ENCODE measurements at places on chromosomes 12 and 14.

DNA sequence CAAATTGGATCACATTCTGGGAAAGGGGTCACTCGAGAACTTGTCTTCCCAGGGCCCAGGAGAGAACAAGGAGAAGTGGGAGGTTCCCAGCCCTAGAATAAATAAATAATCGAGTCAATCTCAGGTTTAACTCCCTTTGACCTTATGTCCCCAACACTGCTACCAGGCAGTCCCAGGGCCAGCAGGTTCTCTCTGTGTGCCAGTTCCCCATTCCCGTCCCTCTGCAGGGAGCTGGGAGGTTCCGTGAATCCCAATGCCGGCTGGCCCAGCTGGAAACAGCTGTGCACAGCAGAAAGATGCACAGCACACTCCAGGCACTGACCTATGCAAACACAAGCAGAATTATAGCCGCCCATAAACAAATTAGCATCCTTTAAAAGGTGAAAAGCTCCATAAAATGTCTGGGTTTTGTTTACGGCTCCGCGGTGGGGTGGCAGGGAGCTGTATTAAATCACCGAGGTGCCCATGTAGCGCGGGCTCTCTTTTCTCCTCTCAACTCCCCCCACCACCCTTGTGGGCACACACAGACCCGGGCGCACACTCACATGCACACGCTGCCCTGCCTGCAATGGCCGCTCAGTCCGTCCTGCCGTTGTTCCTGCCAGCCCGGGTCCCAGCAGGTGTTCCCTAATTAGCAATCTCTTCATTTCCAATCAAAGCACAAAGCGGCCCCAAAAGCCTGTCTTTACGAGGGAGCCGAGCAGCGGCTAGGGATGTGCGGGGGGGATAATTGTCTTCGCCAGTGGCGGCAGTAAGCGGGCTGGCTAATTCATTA lies 46.6 kb upstream of the ESRRB start:
- no peak for DNase-seq

DNA sequence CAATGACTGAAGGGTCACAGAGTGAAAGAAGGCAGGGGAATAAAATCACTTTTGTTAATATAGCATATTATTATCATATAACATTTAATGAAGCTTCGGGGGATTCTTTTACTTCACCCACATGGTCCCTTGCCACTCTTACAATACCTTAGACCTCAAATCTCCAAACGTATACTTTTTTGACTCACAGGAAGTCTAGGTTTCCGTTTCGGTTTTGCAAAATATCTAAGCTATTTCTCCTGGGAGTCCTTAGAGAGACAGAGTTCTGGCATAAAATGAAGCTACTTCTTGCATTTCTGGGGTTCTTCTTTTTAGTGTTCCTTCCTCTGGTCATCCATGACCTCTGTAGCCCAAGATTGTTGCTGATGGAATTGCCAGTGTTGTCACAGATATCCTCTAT lies 590.5 kb upstream of the ATP2B1 start:
- no peak for DNase-seq

DNA sequence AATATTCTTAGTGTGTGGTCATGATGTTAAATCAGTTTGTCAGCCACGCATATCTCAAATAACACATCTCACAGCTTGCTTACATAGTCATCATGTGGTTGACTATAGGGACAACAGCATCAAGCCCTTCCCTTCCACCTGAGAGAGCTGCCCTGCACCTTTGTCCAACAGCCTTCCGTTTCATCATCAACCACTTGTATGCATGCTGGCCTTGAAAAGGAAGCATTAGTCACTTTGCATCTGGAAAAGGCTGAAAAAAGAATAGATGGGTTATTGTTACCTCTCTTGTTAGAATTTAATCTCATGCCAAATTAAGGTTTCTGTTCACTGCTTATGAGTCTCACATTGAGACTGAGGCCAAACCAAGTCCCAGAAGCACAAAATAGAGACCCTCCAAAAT lies 1586.5 kb upstream of the SEL1L start:
- DNase-seq: no peak

DNA sequence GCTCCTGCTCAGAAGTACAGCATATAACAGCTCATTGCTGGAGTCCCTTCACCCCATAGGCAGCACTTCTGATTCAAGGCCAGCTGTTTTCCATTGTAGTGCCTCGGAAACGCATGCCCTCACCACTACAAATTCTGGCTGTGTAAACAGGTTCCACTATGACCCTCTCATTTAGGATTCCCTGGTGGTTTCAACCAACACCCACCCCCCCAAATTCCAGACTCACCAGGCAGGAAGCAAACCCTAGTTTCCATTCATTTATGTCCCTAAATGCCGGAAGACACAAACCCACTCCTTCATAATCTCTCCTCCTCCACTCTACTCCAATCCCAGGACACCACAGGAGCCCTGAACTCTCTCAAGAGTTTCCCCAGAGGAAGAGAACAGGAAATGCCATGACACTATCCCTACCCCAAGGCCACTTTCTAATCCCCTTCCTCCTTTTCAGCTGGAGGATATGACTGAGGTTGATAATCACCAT lies 75.9 kb upstream of the TMPO start:
- DNase-seq: no peak

DNA sequence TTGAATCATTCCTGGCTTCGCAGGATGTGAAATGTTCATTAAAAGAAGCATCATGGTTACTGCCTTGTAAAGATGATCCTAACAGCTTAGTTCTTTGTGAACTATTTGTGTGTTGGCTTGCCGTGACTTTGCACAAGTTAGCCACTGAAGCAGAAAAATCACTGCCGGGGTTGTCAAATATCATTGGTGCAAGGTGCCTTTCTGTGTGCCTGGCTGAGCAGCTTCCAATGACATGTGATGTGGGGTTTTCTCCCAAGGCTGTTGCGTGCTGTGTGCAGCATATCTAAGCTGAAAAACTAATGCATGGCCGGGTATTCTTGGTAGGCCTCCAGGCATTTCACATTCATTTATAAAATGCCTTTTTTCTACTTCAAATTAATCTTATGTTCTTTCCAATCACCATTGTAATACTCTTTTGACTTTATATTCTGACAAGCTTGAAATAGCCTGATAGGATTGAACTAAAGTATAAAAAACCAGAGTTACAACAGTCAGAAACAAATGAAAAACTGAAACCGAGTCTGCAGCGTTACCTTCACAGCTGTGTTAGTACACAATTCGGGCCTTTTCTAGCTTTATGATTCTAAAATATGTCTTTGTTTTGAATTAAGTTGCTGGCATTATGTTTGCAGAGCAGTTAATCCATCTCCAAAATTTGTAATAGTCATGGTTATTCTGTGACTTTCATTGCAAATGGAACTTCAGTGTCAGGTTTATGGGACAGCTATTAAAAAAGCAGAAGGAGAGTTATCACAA lies 222.1 kb downstream of the SYT1 start:
- no peak for DNase-seq

DNA sequence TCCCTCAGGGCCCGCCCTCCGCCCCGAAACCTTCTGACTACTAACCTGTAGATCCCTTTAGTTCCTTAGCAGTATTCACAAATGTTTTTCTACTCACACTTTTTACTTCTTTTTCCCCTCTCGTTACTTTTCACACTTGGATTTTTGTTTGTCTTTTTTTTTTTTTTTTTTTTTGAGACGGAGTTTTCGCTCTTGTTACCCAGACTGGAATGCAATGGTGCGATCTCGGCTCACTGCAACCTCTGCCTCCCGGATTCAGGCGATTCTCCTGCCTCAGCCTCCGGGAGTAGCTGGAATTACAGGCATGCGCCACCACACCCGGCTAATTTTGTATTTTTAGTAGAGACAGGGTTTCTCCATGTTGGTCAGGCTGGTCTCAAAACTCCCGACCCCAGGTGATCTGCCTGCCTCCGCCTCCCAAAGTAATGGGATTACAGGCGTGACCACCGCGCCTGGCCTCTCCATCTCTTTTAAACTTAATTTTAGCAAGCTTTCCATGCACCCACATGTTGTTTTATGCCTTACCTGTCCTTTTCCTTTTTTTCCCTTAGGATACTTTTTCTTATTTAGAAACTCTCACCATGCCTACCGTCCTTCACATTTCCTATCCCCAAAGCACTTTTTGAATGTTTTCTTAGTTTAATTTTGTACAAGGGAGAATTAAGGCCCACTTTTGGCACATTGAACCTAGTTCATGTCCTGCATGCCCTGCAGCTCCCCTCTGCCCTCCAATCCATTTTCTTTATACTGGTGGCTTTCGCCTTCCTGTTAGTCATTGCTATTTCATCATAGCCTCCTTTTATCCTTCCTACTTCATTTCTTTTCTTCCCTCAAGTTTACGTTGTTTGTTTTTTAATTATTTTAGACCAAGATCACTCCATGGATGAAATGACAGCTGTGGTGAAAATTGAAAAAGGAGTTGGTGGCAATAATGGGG lies 1.1 kb downstream of the SP1 start:
- DNase-seq: no peak

DNA sequence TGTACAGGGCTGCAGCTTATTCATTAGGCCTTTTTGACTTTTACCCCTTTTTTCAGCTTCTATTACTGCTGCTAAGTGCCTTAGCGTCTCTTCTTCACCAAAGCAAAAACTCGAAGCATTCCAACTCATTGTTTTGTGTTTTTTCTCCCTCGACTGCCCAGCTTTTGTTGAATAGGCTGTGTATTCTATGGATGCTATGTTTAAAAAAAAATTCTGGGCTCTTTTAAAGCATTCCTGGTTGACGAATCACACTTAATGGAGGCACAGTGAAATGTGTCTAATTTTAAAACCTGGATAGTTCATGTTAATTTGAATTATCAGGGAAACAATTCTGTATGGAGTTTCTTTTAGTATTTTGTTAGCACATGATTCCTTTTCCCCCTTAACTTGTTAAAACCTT lies 29.7 kb downstream of the KTN1 start:
- DNase-seq: no peak

DNA sequence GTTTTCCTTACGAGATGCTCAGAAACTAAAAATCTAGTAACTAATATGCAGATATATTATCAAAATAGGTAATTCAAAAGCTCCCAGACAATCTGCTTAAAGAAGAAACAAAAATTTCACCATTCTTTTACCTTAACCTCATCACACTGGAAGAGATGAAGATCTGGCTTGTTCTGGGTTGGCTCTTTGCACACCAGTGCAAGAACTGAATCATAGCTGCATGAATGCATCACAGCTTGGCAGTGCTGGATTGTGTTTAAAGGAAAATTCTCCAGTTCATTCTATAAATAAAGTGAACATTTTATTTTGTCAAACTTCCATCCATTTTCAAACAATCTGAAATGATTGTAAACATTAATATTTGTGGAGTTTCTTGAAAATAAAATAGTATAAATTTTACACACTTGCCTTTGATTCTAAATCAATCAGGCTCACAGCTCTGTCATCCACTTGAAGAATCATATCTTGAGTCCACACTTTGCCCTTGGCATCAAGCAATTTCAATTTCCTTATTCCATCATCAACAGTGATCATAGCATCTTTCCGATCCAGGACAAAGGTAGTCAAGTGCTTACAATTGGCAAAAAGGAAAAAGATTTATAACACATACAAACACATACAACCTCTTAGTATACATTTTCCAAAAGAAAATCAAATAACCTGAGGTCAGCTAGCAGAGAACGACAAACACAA lies 119.8 kb downstream of the EPS8 start:
- DNase-seq: no peak

GRCh38 chr12:42758806-42759205 lies 169.3 kb upstream of the PRICKLE1 start:
- no peak for DNase-seq

GRCh38 chr12:127416796-127417195 lies 850.2 kb upstream of the TMEM132C start:
- no peak for DNase-seq

DNA sequence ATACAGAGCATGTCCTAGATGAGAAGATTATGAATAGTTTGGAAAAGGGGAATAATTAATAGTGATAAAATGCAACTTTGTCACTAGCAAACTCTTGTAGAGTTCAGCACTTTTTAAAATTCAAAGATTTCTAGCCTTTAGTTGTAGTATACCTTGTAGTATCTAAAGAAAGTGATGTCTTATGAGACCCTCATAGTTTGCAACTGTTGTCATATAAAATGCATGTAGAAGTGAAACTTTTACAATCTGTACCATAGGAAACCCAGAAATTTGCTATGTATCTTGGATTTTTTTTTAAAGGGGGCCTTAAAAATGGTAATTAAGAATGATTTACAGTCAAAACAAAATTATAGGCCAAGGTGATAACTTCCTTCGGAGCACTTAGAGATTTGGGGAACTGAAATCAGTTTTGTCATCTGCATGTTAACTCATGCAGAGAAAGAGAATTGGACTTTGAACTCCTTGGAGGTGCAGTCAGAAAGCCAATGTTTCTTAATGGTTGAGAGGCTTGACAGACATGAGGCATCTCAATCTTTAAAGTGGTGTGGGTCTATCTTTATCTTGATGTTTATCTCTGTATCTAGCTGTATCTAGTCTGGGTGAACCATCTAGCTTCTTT lies 1.3 kb downstream of the LRRK2 start:
- DNase-seq: no peak

DNA sequence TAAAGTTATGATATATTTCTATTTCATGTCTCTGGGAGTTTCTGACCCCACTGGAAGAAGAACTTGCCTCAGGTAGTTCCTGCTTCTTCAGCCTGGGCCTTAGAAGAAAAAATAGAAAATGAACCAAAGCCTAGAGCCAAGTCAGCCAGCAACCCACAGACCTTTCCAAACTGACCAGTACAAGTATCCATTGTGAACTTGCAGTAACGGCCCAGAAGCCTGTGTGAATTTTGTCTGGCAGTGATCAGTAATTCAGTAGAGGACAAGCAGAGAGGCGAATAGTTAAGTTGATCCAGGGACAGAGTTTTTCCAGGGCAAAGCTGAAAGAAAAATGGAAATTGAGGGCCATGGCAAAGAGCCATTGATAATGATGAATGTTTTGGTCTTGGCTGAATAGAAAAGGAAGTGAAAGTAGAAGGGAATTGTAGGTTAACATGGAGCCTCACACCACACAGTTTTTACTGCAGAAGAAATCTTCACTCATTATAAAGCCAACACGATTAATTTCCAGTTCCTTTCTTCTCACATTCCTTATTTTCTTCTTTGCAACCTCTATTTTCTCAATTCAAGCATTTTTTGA lies 311.8 kb downstream of the BTG1 start:
- DNase-seq: no peak

- no peak for DNase-seq
Observed at GRCh38 chr12:2960390-2960956, 1.3 kb downstream of the TEAD4 start.

DNA sequence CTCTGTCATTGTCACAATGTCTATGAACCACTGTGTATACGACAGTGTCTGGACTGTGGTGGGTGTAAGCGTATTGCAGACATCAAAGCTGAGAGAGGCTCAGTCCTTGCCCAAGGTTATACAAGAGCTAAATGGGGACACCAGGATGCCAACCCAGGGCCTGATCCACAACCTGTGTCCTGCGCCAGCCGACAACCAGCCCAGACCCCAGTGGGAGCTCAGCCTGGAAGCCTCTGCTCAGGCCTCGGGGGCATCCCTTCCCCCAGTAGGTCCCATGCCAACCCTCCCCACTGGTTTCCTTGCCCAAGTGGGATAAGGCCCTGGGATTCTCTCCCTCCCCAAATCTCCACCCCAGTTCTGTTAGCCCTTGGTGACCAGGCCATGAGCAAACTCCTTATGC lies 54.3 kb downstream of the LTBP2 start:
- no peak for DNase-seq

GRCh38 chr14:90050271-90050670 lies 11.5 kb upstream of the KCNK13 start:
- DNase-seq: no peak

- no peak for DNase-seq
Observed at GRCh38 chr14:55194656-55195355, 3.4 kb upstream of the DLGAP5 start.

GRCh38 chr12:92973614-92974013 lies 44.5 kb upstream of the EEA1 start:
- DNase-seq: no peak

GRCh38 chr12:91622981-91623380 lies 440.4 kb upstream of the DCN start:
- DNase-seq: no peak

- no peak for DNase-seq
Observed at GRCh38 chr14:94427016-94427613, 25.5 kb downstream of the SERPINA11 start.
